ENCODE measurements at places on chromosomes 7 and 10.

- no peak for DNase-seq
Observed at GRCh38 chr7:7707246-7707645, 11.2 kb downstream of the RPA3 start.

DNA sequence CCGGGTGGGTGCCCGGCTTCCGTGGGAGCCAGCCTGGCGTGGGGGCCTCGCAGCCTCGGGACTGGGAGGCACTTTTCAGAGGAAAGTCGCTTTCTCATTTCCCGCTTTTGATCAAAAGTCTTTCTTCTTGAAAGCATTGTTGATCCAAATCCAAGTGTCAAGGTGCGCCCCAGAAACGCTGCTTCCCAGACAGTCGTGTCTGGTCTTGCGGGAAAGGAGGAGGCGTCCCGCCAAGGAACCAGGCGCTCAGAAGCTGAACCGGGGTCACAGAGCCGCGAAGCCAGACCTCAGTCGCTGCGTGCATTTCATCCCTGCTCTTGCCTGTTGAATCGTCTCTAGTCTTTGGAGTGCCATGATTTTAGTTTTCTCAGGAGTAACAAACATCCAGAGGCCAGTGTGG, 1.1 kb upstream of the BNIP3 start:
- no peak for DNase-seq

DNA sequence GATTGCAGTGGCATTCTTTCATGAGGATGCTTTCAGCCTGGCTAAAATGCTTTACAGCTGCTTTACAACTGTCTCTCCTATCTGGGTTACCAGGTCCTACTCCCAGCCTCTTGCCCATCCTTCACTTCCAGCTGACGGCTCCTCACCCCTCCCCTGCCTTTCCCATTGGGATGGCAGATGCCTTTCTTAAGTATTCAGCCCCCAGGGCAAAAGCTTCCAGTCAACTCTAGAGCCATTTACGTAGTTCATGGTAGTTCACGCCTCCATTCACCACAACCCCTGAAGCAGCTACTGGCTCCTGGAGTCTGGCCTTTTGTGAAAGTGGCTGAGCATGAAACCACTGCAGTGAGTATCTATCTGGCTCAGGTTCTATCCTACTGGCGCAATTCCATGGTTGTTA, 17.2 kb upstream of the BMPER start:
- DNase-seq = no peak

DNA sequence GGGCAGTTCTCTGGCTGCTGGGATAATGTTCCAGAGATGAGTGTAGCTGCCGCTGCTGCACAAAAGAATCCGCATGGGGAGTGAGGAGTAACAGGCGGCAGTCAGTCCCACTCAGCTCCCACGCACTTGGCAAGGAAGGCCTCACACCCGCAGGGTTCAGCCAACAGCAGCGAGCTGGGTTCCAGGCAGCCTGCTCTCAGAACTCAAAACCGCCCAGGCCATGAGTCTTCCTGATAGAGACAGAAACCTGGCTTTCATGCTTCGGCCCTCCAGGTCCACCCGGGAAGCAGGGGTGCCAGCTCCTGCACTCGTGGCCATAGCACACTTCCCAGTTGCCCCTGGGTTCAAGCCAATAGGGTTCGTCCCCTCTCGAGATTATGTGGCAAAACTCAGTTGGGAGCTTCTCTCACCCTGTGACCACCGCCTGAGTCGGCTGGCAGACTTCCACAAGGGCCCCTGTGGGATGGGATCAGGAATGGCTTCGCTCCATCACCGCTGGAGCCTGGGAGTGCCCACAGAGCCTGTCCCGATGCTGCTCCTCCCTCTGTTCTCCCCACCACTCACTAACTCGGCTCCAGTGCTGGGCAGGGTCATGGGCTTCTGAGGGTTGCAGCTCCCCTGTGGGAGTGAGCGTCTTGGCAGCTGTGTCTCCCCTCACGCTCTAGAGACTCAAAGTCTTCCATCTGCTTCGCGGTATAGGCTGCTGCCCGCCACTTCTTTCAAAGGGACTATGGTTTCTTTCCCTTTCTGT, 20.6 kb downstream of the CLRN3 start:
- no peak for DNase-seq

DNA sequence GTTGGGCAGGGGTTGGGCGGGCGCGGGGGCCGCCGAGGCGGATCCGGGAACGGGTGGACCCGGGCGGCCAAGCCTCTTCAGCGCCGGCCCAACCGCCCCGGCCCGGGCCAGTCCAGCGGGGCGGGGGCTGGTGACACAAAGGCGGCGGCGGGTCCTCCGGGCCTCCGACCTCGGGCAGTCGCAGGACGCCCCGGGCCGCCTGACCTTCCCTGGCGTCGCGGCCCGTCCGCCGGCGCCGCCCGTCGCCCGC, 54.2 kb downstream of the METTL2B start:
- DNase-seq = no peak

GRCh38 chr7:106182904-106183303, 70.8 kb upstream of the SYPL1 start:
- DNase-seq = no peak

DNA sequence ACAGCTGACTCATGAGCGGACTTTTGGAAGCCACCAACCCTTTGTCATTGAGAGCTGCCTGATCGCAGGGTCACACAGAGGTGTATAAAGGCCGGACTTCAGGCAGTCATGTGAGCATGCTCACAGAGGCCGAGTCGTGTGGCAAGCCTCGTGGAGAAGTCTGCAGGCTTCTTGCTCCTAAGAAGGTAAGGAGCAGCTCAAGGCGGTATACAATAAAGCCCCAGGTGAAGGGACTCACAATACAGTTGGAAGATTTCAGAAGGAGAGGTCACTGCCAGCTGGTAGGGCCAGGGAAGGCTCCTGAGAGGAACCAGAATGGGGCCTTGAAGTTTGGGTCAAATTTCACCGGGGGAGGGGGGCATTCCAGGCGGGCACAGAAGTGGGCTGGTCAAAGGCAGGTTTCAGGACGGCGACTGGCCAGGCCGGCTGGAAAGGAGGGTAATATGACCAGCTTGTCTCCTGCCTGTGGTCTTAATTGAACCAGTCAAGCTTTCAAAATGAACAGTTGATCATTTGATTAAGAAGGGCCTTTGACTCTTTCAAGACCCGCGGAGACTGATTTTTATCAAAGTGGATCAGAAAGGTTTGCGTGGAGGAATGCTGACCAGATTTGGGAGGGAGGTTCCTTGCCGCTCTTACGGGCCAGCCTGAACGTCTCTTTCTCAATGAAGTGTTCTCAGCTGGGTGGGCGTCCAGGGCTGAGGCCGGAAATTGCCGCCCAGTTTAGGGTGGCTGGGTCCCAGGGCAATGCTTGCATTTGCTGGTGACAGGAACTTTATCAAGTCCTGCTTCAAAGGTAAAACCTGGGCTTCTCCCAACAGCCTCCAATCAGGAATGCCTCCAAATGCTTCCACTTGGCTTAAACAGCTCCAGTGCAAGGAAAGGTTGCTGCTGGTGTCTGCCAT, 178.6 kb downstream of the EMX2 start:
- DNase-seq = no peak

- no peak for DNase-seq
Observed at GRCh38 chr7:104098890-104099289, 108.9 kb downstream of the ORC5 start.

DNA sequence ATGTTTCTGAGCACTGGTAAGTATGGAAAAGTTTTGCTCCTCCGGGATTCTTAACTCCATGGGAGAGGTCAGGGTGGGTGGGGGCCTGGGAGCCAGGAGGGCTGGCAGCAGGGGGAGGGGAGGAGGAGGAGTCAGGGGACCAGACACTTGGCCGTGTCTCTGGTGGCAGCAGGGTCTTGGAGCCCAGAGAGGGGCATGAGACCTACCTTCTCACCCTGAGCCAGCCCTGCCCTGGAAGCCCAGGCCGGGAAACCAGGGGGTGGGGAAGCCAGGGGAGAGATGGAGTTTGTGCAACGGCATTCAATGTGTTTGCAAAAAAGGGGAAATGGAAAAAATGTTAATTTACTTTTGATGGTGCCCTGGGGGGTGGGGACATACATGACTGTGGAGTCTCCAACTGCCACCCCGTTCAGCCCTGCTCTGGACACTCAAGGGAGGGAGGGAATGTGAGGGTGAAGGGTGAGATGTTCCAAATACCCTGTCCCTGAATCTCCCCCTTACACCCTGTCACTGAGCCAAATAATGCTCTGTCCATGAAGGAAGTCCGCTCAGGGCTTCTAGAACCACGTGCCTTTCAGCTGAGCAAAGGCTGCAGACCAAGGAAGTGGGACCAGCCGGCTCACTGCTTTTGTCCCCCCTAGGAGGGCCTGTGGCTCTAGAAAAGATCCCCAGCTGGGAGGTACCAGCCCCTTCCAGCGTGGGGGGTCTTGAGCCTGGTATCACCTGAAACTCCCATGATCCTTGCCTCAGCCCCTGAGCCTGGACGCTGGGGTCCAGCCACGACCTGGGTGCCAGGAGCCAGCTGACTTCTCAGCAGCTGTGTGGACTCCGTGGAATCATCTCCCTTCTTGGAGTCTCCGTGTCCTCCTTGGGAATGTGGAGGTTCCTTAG, 48.3 kb downstream of the TMEM270 start:
- no peak for DNase-seq

- no peak for DNase-seq
Observed at GRCh38 chr7:21642422-21642821, 99.6 kb downstream of the DNAH11 start.

GRCh38 chr7:30521532-30521931, 16.9 kb upstream of the GGCT start:
- DNase-seq = no peak

DNA sequence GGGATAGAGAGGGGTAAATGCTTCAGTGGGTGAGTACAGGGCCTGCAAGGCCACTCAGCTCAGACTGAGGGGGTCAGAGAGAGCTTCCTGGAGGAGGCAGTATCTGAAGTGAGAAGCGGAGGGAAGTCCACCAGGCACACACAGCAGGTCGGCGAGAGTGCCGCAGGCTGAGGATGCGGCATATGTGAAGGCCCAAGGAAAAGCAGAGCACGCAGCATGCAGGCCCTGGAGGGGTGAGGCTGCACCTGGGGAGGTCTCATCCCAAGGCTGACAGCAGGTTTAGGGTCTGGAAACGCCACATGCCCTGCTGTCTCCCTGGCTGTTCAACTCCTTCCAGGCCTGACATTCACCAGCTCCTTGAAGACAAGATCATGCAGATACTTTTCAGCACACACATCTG, 40.4 kb upstream of the PSAP start:
- no peak for DNase-seq

DNA sequence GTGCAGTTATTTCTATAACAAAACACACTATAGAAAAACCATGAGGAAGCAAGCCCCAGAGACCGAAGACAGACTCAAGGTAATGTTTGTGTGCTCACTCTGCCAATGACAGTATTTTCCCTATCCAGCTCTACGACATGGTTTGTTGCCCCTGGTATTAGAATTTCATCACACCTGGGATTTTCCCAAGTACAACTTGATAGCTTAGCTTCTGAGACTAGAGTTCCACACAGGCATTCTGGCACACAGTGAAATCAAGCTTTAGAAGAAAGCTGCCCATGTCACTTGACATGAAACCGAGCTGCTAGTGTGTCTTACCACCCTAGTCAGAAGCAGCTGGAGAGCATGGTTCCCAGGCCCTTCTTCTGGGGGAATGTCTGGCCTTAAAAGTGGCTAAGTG, 44.1 kb upstream of the AKR1E2 start:
- no peak for DNase-seq

- DNase-seq = no peak
Observed at GRCh38 chr10:4067531-4067930, 282.5 kb upstream of the KLF6 start.

GRCh38 chr10:31920538-31920937, 8.1 kb downstream of the ARHGAP12 start:
- DNase-seq = no peak

DNA sequence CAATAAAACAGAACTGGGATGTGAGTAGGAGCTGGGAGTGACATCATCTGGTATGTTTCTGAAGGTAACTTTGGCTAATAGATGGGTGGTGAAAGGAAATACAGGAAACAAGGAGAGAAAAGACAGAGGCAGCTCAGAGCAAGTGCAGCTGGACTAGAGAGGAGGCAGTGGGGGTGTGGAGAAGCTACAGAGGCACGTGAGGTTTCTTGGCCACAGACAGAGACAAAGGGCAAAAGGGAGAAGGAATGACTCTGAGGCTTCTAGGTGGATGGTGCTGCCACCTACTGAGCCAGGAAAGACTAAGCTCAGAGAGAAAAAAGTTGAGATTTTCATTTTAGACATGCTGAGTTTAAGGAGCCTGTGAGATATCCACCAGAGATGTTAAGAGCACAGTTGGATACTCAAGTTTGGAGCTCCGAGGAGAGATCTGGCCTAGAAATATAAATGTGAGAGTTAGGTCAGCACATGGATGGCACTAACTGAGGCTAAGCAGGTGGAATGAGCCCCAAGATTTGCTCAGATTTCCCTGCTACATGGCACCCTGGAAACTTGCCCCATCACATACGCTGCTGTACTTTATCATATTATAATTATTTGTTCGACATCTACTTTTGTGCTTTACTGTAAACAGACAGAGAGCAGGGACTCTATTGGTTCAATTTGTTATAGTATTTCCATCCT, 293.0 kb upstream of the IMMP2L start:
- DNase-seq = no peak

DNA sequence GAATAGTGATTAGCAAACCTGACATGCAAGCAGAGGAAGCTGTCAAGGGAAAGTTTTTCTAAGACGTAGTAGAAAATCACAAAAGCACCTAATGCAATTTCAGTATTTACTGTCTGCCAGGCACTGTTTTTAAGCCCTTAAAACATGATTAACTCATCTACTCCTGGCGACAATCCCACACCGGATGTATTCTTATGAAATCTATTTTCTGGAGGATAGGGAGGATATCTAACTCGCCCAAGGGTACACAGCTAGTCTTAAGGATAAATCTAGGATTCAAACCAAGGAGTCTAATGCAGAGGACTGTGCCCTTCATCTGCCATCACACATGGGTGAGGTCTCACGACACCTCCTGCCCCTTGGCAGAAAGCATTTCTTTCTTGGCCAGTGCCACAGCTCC, 47.8 kb upstream of the FIGNL1 start:
- DNase-seq = no peak

DNA sequence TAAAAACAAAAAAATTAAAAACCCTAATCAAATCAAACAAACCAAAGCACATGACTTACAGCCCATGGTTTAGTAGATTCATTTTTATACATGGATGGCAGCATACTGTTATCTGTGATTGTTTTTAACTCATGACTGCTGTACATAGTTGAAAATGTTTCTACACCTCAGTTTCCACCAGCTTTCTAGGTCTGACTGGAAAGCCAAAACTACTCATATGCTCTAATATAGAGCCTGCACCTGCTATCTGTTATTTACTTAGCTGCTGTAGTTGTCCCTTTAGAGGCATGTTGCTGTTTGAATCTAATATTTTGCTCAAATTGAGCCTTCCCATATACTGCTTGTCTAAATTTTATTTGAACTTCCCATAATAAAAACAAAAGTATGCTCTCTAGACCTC, 289.9 kb upstream of the LRRN3 start:
- DNase-seq = no peak

- no peak for DNase-seq
Observed at GRCh38 chr7:42080841-42081586, 156.0 kb downstream of the GLI3 start.

- DNase-seq = no peak
Observed at GRCh38 chr10:24382596-24382978, 173.6 kb downstream of the KIAA1217 start.

DNA sequence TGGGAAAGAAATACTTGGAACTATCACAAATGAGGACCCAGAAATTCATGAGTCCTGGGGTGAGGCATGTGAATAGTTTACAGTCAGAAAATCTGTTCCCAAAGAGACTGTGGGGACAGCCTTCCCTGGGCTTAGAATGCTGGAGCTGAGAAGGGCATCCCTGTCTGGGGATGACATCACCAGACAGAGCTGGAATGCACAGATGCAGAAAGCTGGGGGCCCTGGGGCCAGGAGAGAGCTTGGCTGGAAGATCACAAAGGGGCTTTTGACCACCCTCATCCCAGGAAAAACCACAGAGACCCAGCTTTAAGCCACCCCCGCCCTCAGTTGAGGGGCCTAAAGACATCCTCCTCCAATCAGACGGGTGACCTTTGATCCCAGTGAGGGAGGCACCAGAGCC, 264.5 kb downstream of the PLXNA4 start:
- DNase-seq = no peak

Data from right forelimb (tissue), 1 donor.